ENCODE measurements at places on chromosomes 5 and 9. TPM values are rescaled to one million over a fixed set of nuclear protein-coding genes. Genes with fewer than 3 reads are reported as not detected.

ARHGEF37 gene
- 2.3 TPM for total RNA-seq

LVRN gene
- 0.56 TPM for total RNA-seq

GRM6 gene
- total RNA-seq = not detected

RNF183 gene
- not detected for total RNA-seq

LCN9 gene
- total RNA-seq = 0.30 TPM

SLC6A3 gene
- 0.16 TPM for total RNA-seq

TMEM252 gene
- not detected for total RNA-seq

MEIKIN gene
- total RNA-seq = not detected

PCDHGB5 gene
- 1.5 TPM for total RNA-seq

Measured in neural crest cell (in vitro differentiated cells).